ENCODE measurements at places on chromosomes 7 and 10.

GRCh38 chr7:66429498-66430163 is 199.1 kb upstream of the KCTD7 start:
- no peak for DNase-seq

DNA sequence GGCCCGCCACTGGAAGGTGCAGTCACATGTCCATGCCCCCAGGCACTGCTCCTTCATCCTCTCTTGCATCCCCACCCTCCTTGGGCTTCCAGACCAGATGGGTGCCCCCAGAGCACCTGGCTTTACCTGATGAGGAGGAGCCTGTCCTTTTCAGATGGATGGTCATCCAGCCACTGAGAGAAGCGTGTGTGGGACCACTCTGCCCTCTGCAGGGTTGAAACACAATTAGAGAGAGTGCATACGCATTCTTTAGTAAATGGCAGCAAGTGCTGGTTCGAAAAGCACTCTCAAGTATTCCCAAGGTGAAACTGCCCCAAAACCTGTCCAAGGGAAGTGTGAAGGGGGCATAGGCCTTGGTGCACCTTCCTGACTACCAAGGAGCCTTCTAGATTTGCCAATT is 41.6 kb downstream of the HBP1 start:
- no peak for DNase-seq

DNA sequence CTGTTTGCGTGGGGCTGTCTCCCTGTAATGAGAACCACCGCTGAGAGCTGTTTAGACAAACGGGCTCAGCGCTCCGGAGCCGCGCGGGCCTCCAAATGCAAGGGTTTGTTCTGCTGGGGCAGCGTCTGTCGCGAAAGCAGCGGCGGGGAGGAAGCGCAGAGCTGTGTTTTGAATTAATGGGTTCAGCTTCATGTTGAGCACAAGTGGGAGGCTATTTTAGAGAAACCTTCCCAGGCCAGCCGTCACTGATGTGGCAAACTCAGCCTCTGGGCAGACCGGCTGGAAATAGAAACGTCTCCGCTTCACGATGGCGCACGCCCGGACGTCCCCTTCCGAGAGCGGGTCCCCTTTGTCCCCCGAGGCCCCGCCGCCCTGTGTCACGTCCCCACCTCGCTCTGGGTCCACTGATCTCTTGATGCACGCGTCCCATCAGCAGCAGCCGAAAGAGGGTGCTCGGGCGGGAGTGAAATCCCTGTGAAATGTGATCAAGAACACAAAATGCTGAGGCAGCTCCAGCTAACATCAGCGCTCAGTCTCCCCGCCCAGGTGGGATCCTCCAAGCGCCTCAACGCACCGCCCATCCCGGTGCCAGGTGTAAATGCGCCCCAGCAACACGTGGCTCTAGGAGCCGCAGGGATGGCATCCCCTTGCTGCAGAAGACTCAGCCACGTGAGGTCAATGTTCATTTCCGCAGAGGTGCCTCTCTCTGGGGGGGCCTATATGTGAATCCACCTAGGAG is 44.9 kb downstream of the BAMBI start:
- DNase-seq, result no peak

DNA sequence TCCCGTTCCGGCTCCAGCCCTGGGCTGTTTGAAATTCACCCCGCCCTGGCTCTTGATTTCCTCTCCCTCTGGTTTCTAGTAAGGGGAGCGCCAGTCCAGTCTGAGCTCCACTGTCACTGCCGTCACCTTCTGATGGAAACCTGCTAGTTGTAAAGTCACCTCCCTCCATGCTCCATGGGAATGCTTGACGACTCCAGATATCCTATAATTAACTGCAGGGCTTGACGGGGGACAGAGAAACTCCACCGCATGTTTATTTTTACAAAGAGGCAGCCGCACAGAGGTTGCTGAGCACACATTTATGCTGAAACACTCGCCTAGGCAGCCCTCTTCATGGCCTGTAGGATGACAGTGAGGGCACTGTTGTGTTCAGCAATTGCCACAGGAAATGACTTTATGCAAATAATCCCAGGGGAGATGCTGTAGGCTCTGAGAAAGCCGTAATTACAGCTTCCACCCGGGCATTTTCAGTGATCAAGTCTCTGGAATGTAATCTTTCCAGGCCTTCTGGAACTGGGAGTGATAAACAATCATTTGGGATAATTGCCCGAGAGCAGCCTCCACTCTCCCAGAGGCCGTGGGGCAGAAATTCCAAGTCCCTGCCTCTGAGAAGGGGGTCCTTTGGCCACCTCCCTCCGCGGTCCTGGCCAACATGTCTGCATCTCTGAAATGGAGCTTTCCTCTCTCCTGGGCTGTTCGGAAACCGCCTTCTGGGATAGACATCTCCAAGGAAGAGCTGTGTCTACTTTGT is 300.5 kb downstream of the KLF6 start:
- DNase-seq, result no peak

DNA sequence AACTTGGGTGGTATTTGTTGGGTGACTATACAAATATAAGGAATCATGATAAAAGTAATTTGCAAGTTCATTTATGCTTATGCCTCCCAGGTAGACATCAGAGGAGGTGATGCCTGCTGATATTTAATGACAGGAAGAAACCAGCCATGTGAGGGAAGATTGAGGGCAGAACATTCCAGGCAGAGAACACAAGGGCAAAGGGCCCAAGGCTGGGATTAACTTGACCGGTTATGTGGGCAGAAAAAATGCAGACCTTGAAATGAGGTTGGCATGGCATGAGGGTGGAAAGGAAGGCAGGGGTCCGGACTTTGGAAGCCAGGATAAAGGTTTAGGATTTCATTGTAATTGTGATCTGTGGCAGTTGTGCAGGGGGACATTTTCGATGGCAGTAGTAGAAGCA is 68.0 kb upstream of the MTPN start:
- no peak for DNase-seq

DNA sequence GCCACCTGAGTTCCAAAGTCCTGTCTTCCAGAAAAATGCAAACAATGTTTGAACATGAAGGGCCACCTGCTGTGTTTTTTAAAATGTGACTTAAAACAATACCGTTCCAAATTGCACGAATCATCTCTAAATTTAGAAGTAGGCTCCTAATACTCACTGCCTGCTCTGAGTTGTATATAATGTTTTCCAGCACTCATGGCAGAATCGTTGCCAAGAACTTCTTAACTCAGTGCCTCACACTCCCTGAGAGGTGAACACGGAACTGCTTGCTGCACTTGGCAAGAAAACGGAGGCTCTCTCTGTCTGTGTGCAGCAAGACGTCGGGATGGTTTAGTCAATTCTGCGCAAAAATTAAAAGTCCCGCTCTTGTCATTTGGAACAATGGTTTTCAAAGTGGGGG is 757.3 kb upstream of the AUTS2 start:
- DNase-seq, result no peak

DNA sequence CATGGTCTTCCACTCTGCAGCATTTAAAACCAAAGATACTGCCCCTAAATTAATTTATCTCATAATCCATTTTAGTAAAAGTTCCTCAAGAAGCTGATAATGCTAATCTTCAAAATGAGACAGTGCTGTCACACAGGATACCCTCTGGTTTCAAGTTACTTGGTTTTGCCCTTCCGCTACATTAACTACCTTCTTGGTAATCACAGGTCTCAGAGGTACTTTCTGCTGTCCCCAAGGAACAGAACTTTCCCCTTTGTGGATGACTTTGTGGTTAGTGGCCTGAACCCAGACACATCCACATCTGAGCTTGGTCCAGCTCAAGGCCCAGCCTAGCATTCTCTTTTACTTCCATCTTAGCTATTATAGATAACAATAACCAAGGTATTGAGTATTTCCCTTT is 88.8 kb upstream of the TMEM26 start:
- DNase-seq, result no peak

- DNase-seq, result no peak
Observed at GRCh38 chr10:113067501-113067900, 117.5 kb downstream of the TCF7L2 start.

DNA sequence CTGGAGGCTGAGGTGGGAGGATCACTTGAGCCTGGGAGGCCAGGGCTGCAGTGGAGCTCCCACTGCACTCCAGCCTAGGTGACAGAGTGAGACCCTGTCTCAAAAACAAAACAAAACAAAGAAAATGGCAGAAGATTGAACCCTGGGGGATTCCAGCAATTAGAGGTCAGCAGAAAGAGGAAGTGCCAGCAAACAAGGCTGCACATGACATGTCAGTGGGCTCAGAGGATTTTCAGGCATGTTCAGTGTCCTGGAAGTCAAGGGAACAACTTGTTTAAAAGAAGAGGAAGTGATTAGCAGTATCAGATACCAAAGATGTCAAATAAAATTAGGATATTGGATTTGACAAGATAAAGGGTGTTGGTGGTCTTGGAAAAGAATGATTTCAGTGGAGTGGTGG is 32.3 kb downstream of the RAB18 start:
- DNase-seq, result no peak
